ENCODE measurements at places on chromosomes 2 and 18. TPM values are rescaled to one million over a fixed set of nuclear protein-coding genes. Genes with fewer than 3 reads are reported as not detected.
A peak's percentile ranks its signal among the peaks of the same experiment; 100 is the strongest.

DNA sequence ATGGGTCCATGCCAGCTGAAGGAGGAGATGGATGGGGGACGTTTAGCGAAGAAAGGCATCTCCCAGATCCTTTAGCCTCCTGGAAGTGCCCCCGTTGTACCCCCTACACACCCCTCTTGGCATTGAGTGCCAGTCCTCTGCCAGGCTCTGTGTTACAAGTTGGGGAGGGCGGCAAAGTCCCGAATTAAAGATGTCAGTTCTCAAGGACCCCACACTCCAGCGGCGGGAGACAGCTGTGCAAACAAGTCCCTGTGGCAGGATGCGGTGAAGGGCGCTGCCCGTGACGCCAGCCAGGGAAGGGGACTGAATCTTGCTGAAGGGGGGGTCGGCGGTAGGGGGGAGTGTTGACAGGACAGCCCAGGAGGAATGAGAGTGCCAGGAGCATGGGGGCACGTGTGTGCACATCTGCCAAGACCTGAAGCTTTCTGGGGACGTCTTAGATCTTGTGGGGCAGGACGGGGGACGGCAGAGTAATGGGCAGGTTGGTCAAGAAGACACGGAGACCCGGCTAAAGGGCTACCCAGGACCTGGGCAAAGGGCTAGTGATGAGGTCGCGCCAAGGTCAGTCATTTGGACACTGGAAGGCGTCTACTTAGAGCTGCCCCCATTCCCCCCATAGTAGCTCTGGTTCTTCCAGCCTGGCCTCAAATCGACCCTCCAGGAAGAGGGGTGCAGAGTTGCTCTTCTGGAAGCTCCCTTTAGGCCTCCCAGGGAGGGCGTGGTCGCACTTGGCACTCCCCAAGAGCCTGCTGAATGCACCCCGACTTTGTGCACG is 2.8 kb upstream of the CTDSP1 start:
- no peaks in the 10 kb centered on the region for H3K36me3 ChIP-seq
- DNase-seq = peak; percentile 94
- H3K27me3 ChIP-seq = no peaks in the 10 kb centered on the region

DNA sequence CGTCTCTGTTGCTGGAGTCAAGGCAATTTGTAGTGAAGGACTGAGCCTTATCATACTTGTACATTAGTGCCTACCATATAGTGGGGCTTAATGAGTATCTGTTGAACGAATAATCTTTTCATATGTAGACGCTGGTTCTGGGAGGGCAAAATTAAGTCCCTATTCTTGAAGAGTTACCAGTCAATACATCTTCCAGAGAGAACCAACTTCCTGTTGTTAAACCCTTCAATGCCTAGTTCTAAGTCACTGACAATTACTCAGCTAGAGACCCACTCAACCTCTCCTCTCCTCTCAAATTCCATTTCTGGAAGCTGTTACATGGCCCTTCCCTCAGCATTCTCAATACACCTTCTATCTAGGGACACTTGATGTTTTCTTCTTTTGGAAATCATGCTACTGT is 1.1 kb upstream of the MOB4 start:
- H3K4me3 ChIP-seq = peak overlapping the region; percentile 94
- H3K27ac ChIP-seq = peak overlapping the region; percentile 77
- peaks cover 14% of the 10 kb centered on the region for H3K36me3 ChIP-seq
- no peak for DNase-seq

- no peaks in the 10 kb centered on the region for H3K27me3 ChIP-seq
- no peak overlapping the region for H3K4me3 ChIP-seq
- peak; percentile 38 for DNase-seq
- peaks cover 33% of the 10 kb centered on the region for H3K4me1 ChIP-seq
- no peaks in the 10 kb centered on the region for H3K36me3 ChIP-seq
- peak overlapping the region; percentile 6 for H3K27ac ChIP-seq
These were observed 41.1 kb downstream of the LIMS1 start for GRCh38 chr2:108575132-108575966.

DNA sequence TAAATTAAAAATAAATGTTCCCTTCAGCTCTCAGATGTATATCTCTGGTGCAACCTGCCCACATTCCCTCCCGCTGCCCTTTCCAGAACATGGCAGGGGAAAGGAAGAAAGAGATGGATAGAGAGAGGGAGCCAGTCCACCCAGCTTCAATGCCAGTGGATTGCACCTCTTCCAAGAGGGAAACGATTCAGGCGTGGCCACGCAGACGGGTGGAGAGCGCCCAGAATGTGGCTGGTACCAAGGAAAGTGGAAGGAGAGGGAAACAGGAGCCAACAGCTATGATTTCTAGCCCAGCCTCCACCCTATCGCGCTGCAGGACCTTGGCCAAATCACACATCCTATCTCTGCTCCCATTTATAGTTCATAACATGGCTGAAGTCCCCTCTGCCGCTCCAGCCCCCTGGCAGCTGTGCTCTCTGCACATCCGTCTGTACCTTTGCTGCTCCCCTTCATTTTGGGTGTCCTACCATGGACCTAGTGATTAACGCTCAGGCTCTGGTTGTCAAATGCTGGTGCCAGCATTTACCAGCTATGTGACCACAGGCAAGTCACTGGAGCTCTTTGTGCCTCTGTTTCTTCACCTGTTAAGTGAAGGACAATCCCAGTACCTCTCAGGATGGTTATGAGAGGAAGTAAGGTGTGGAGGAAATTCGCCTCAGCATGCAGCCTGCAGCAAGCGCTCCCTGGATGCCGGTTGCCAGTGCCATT is 66.5 kb downstream of the SFXN5 start:
- H3K4me1 ChIP-seq = no peaks in the 10 kb centered on the region
- H3K36me3 ChIP-seq = peaks cover 5% of the 10 kb centered on the region
- no peak for DNase-seq
- no peak overlapping the region for H3K27ac ChIP-seq

DNA sequence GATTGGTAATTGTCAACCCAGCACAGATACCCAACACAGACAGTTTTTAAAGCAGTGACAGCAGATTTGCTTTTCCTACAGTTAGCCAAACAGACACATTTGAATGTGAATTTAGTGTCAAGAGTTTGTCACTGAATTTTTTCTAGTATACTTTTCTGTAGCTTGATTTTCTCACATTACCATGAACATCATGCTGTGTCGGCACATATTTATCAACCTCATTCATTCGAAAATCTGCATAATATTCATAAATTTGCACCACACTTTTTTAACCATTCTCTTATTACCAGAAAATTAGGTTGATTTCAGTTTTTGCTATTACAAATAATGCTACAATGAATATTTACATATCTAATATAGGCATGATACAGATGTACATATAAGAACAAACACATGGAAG is 27.0 kb upstream of the DSG3 start:
- no peaks in the 10 kb centered on the region for H3K4me1 ChIP-seq
- H3K27me3 ChIP-seq = no peaks in the 10 kb centered on the region
- no peak overlapping the region for H3K4me3 ChIP-seq
- no peaks in the 10 kb centered on the region for H3K36me3 ChIP-seq
- H3K27ac ChIP-seq = no peak overlapping the region

DNA sequence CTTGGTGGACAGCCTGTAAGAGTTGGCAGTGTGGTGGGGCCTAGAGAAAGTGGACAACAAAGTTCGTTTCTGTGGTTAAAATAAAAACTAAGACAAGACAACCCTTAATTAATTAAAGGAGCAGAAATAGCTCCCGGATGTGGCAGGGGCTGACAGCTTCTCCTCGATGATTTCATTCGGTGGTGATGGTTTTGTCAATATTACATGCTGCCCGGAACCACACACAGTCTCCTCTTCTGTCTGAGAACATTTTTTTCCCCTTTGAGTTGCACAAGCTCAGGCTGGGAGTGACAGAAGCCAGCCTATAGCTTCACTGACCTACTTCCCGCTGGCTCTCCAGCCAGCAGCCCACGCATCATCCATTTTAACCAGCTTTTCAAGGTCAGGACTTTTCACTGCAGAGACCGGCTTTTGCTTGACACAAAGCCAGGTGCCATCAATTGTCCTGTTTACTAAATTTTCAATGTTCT is 378.8 kb downstream of the SLC4A3 start:
- no peaks in the 10 kb centered on the region for H3K27me3 ChIP-seq
- no peak overlapping the region for H3K27ac ChIP-seq
- no peaks in the 10 kb centered on the region for H3K4me1 ChIP-seq
- H3K4me3 ChIP-seq = no peak overlapping the region
- no peak for DNase-seq

DNA sequence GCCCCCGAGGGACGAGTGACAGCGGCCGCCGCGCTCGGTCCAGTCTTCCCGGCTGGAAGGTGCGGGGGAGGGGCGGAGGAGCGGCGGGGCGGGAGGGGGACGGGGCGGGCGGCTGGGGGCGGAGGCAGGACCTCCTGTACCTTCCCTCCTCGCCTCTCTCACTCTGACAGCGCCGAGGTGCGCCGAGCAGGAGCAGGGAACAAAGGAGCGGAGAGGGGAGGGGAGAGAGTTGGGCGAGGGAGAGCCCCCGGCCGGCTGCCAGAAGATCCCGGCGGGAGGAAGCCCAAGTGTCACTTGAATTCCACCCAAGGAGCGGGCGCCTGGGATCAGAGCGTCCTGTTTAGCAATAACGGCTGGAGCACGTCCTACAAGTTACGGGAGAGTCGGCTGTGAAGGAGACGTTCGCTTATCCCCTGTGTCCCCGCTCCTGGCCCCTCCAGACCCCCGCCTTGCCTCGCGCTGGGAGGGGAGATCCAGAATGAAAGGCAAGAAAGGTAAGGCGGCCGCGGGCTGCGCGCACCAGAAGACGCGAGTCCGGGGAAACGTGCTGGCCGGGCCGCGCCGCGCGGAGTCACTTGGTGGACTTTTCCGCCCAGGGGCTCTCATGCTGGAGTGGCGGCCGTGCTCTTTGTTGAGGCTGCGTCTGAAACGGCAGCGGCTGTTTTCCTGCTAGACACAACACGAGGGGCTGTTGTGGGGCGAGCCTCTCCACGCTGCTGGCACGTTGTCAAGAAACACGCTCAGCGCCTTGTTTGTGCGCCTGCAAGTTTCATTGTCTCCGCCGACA is at the start of gene TGIF1:
Gene TGIF1, plus strand, starts transcription at position 161 of the 787 bp plus-strand sequence. Its CDS starts 318 bp downstream, at position 479.
- H3K27me3 ChIP-seq = no peaks in the 10 kb centered on the region
- H3K4me1 ChIP-seq = peaks cover 23% of the 10 kb centered on the region
- H3K27ac ChIP-seq = peak within 1 kb of the TSS; percentile 95

DNA sequence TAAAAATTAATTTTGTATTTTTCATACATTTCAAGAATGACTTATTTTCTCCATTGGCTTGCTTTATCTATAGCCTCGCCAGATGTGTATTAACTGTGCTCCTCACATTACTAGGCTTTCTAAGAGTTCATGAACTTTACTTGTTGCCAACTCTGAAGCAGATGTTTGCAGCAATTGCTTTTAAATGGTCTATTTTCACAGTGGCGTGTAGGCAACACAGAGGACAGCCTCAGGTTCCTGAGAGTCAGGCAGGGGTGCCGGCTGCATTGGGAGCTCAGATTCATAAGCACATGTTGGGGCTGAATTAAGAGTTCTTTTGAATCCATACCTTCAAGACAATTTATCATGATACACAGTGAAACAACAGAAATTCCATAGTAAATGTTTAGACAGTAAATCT is 179.2 kb upstream of the PXDN start:
- DNase-seq = no peak

GRCh38 chr2:11212645-11213044 is 57.4 kb downstream of the SLC66A3 start:
- H3K27ac ChIP-seq = no peak overlapping the region
- H3K4me1 ChIP-seq = no peaks in the 10 kb centered on the region
- DNase-seq = no peak
- no peak overlapping the region for H3K4me3 ChIP-seq

- no peaks in the 10 kb centered on the region for H3K4me1 ChIP-seq
- H3K4me3 ChIP-seq = no peak overlapping the region
- no peak overlapping the region for H3K27ac ChIP-seq
- H3K36me3 ChIP-seq = peaks cover 3% of the 10 kb centered on the region
- H3K27me3 ChIP-seq = no peaks in the 10 kb centered on the region
These were observed 16.0 kb downstream of the EPG5 start for GRCh38 chr18:45951016-45951714.

- no peak for DNase-seq
- H3K27ac ChIP-seq = no peak overlapping the region
- H3K4me1 ChIP-seq = peaks cover 10% of the 10 kb centered on the region
- H3K36me3 ChIP-seq = peaks cover 51% of the 10 kb centered on the region
- H3K27me3 ChIP-seq = no peaks in the 10 kb centered on the region
These were observed 16.6 kb downstream of the NCKAP1 start for GRCh38 chr2:183021613-183022012.

DNA sequence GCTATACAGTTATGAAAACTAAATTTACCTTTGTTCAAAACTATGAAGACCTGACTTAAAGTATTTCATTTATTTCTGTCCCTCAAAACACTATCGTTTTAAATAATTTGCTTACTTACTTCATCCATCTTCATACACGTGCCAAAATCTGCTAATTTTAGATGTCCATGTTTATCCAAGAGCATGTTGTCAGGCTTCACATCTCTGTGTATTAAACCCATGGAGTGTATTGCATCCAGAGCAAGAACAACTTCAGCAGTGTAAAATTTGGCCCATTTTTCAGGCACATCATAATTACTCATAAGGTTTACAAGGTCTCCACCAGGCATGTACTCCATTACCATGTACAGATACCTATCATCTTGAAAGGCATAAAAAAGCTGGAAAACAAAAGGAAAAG is 80.3 kb downstream of the SLC66A3 start:
- DNase-seq = no peak
- H3K27ac ChIP-seq = no peak overlapping the region
- H3K4me1 ChIP-seq = no peaks in the 10 kb centered on the region
- no peak overlapping the region for H3K4me3 ChIP-seq

DNA sequence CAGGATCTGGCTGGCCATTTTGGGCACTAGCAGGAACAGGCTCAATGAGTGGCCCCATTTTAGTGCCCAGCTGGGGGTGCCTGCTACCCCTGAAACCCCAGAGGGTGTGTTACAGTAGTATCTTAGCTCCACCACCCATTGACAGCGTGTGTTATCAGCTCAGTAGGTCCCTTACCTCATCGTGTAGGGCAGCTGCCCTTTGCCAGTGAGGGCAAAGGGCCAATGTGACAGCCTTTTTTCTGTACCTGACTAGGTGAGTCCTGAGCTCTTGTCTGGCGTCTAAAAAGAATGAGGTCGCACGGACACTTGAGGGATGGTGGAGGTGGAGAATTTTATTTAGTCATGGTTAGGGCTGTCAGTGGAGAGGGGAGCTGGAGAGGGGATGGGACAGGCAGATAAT is 462.2 kb downstream of the PIK3C3 start:
- no peak for DNase-seq
- no peak overlapping the region for H3K4me3 ChIP-seq
- H3K4me1 ChIP-seq = no peaks in the 10 kb centered on the region
- no peak overlapping the region for H3K27ac ChIP-seq
- H3K27me3 ChIP-seq = no peaks in the 10 kb centered on the region

DNA sequence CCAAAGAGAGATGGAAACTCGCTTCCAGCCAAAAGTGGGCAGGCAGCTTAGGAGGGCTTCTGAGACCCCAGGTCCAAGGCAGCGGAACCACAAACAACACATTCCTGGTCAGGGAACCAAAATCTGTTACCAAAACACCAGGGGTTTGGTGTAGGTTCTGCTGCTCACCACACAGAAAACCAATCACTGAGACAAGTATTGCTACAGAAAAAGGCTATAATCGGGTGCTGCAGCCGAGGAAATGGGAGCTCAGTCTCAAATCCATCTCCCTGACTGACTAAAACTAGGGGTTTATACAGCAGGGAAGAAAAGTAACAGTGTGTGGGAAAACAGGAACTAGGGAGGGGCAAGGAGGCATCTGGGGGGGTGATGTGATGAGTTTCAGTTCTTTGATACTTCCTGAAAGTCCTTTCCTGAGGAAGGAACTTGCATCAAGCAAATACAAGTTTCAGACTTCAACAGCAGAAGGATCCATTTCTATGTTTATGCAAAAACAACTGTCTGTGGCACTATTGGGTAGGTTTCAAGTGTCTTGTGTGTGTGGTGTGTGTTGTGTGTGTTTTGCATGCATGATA is 108.0 kb downstream of the FAM168B start:
- no peaks in the 10 kb centered on the region for H3K36me3 ChIP-seq
- H3K27me3 ChIP-seq = no peaks in the 10 kb centered on the region
- no peak overlapping the region for H3K4me3 ChIP-seq
- no peak for DNase-seq
- H3K4me1 ChIP-seq = peaks cover 9% of the 10 kb centered on the region

Gene CXCR1
- total RNA-seq = not detected

Gene NT5DC4
- total RNA-seq = not detected

Gene REG3A
- total RNA-seq = not detected

Gene PHOSPHO2
- 4.9 TPM for total RNA-seq

Measured in SJCRH30 (cell line).